NCI-H187 treated with DMSO at 0.1 percent for 48 hours (cell line): ENCODE measurements at places on chromosomes 13 and 19.

DNA sequence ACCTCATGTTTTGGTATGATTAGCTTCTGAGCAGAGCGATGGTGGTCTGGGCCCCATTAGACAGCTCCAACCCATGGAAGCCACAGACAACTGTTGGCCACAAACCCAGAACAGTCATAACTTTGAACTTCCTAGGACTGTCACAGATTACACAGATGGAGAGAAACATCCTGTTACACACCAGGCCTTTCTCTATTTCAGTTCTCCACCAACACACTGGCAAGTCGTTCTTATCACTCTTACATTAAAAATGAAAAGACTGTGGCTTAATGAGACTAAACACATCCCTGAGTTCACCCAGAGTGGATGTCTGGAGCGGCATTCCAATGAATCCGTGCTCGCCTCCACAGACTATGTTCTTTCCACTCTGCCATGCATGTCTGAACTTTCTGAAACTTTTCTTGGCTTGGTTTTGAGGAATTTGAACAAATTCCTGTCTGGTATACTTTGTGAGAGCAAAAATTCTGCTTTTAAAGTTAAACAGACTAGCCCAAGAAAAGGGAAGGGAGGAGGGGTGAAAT is 109.1 kb downstream of the NALCN start:
- DNase-seq: no peak

DNA sequence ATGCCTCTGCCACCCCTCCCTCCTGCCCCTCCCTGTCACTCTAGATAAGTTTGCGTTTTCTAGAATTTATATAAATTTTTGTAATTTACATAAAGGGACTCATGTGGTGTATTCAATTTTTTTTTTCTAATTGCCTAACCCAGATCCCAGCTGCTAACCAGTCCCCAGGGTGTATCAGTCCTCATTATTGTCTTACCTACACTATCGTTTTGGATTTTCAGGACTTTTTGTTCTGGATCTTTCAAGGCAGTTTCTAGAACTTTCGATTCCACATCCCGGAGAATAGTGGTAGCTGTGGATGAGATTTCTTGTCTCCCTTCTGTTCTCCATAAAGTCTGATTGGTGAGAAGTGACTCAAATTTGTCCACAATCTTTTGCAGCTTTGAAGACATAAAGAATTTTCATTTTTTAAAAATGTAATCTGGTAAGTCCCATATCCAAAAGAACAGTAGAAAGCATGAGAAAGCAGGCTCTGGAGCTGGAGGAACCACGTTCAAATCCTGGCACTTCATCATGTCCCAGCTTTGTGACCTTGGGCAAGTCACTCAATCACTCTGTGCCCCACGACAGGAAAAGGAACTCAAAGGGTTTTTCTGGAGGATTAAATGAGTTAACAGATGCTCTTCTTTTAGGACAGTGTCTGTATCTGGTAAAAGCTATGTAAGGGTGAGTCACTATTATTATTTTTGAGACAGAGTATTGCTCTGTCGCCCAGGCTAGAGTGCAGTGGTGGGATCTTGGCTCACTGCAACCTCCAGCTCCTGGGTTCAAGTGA is 19.7 kb downstream of the ADGRE3 start:
- DNase-seq: no peak

GRCh38 chr19:45151320-45151719 is 9.5 kb downstream of the NKPD1 start:
- no peak for DNase-seq

DNA sequence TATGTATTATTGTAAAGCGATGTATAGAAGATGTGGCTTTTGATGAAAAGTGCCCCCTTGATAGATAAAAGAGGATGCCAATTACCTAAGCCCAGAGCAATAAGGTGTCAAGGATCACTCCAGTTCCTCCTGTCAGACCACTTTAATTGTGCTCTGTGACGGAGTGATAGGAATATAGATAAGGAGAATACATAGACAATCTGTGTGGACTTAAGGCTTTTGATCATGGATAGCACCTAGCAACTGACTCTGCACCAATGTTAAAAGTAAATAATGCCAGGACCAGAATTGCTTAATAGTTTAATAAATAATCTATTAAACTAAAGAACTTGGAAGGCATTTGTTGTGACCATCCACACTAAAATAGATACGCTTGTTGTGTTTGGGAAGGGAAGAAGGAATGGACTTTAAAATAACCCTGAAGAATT is 390.7 kb upstream of the ARGLU1 start:
- no peak for DNase-seq

DNA sequence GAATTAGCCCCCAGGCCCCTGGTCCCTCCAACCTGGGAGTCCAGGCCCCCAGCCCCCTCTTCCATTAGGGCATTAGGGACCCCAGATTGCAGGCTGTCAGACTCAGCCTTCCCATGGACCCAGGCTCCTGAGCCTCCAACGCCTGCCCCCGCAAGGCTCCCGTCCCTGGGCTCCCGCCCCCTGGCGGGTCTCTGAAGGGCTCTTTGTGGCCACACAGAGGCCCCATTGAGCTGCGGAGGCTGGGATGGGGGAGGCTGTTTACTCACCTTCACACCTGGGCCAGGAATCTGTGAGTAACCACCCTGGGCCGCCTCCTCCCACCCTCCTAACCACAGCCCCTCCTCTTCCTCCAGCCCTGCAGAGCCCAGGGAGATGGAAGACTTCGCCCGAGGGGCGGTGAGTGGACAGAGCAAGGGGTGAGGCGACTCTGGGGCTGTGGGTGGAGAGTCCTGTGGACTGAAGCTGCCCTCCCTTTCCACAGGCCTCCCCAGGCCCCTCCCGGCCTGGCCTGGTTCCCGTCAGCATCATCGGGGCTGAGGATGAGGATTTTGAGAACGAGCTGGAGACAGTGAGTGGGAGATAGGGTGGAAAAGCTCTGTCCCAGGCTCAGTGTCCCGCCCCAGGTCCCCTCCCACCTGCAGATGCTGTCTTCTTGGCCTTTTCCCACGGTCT is 4.9 kb downstream of the ARHGEF1 start:
- DNase-seq: peak; percentile 10

- DNase-seq: no peak
Measured at GRCh38 chr19:1491849-1492170, 829 bp downstream of the REEP6 start.

DNA sequence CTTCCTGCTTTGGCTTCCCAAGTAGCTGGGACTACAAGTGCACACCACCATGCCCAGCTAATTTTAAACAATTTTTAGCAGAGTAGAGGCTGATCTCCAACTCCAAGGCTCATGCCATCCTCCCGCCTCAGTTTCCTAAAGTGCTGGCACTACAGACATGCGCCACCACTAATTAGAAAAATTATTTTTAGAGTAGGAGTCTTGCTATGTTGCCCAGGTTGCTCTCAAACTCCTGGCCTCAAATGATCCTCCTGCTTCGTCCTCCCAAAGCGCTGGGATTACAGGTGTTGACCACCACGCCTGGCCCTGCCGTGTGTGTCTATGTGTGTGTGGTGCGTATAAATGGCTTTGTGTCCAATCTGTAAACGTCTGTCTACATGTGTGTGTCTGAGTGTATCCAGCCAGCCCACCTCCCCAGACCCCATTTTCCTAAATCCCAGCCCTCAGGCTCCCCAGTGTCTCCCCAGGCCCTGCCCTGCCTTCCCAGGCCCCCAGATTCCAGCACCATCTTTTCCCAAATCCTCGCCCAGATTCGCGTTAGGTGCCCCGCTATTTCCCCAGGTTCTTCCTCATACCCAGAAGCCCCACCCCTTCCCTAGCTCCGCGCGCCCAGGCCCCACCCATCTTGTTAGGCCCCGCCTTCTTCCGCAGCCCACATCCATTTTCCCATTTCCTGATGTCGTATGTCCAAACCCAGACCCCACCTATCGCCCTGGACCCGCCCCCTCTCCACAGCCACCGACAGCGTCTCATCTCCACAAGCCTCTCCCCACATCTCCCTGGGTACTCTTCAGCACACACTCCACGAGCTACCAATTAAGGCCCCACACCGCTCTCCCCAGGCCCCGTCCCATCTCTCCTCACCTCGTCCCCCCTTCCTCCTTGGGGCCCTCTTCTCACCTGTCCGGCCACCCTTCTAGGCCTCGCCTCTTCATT is 24.9 kb downstream of the SLC8A2 start:
- DNase-seq: peak; percentile 87

- DNase-seq: no peak
Measured at GRCh38 chr13:32427852-32428580, at the start of gene N4BP2L1. TSS of gene N4BP2L1 (minus strand) at chr13:32428130. CDS start at chr13:32428082, 48 bp downstream.

GRCh38 chr19:47790398-47790814 is 11.9 kb downstream of the SELENOW start:
- DNase-seq: no peak

- no peak for DNase-seq
Measured at GRCh38 chr13:85659493-85659892, 139.7 kb downstream of the SLITRK6 start.

- no peak for DNase-seq
Measured at GRCh38 chr19:3657395-3657769, 30.8 kb upstream of the CACTIN start.

DNA sequence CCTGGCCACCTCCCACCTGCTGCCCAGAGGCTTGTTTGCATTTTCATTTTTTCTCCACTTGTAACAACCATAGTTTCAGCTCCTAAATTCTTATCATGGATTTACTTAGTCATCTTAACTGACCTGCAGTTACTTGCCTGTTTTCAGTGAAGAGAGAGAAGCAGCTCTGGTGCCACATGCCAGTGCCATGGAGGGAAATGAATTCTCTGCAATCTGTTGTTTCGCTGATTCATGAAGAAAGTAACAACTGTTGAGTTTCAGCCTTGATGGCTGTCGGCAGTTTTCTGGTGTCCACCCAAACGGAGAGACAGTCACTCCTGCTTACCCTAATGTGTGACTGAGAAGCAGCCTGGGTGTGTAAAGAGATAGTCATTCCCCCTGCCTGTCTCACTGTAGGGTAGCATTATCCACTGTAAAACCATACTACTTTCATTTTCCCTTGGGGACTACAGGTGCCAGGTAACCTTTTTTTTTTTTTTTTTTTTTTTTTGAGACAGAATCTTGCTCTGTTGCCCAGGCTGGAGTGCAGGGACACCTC is 116.1 kb downstream of the DNAJC3 start:
- no peak for DNase-seq
